ENCODE measurements at places on chromosomes 7 and 10.

- no peak for DNase-seq
Measured at GRCh38 chr7:74575083-74575784, 82.3 kb upstream of the GTF2I start.

DNA sequence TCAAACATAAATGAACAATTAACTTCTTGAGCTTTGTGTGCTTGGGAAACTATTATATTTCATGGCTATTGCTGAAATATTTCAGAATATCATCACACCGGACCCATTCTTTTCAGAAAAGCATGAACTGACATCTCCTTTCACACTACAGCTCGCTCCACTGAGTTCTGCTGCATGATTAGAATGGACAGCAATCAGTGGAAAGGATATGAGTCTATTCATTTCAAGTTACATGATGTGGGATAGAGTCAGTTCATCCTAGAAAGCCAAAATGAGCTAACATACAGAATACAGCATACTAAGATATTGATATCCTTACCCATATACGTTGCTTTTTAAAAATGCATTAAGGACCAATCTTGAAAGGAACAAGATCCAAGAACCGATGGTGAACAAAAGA lies 1.1 kb upstream of the FAM53B start:
- no peak for DNase-seq

- no peak for DNase-seq
Measured at GRCh38 chr7:112622159-112622715, 141.4 kb downstream of the LSMEM1 start.

- no peak for DNase-seq
Measured at GRCh38 chr7:72268796-72269195, 143.3 kb downstream of the CALN1 start.

- no peak for DNase-seq
Measured at GRCh38 chr10:48683868-48684267, 805 bp upstream of the WDFY4 start.

DNA sequence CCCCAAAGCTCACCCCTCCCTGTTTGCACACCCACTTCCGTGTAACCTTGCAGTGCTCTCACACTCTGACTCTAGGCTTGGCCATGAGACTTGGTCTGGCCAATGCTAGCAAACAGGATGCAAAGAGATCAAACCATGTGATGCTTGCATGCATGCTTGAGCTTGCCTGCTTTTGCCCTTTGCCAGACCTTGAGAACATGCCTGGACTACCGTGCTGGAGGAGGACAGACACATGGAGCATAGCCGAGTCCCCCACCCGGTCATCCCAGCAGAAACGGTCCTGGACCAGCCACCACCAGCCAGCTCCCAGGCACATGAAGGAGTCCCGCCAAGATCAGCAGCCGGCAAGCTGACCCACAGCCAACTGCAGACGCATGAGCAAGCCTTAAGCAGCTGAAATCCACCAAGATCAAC lies 23.4 kb downstream of the PYROXD2 start:
- DNase-seq: no peak
